ENCODE measurements at places on chromosomes 1 and 21. TPM values are rescaled to one million over a fixed set of nuclear protein-coding genes. Genes with fewer than 3 reads are reported as not detected.

KRTAP10-11 gene
- total RNA-seq: not detected

DISC1 gene
- total RNA-seq: 3.3 TPM

BRDT gene
- not detected for total RNA-seq

NPPB gene
- not detected for total RNA-seq

MATN1 gene
- total RNA-seq: 0.26 TPM

TP53BP2 gene
- total RNA-seq: 42.7 TPM

AADACL4 gene
- not detected for total RNA-seq

NPR1 gene
- total RNA-seq: 1.2 TPM
